ENCODE measurements at places on chromosomes 2 and 18. TPM values are rescaled to one million over a fixed set of nuclear protein-coding genes. Genes with fewer than 3 reads are reported as not detected.

POTEJ gene
- total RNA-seq: not detected

CCBE1 gene
- total RNA-seq: 60.9 TPM

CXCR4 gene
- total RNA-seq: under 0.01 TPM

IFIH1 gene
- total RNA-seq: 11.4 TPM

DNA sequence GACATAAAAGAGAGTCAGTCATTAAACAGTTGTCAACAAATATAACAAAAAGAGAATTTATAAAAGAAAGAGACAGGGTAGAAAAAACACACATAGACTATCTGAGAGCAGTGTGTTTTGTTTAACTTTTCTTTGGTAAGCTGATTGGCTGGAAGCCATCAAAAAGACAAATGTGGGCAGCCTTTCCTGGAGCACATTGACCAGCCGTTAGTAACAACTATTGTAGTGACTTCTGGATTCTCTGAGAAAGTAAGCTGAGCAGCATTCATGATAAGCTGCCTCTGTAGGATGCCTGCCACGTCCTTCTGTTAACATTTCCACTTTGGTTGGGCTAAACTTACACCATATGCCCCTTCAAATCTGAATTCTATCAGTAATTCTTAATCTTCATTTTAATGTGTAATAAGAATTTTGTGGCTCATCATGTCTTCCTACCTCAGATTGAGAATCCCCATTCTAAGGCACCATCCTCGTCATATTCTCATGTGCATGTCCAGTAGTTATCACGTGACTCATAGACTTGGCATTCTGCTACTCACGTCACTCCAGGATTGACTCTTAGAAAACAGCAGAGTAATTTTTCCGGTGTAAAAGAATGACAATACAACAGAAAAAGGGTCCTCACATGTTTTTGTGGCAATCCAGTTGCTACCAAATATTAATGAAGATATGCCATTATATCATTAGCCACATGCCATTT, 43.4 kb upstream of the DNAJC10 start:
- peak; percentile 83 for DNase-seq

DNA sequence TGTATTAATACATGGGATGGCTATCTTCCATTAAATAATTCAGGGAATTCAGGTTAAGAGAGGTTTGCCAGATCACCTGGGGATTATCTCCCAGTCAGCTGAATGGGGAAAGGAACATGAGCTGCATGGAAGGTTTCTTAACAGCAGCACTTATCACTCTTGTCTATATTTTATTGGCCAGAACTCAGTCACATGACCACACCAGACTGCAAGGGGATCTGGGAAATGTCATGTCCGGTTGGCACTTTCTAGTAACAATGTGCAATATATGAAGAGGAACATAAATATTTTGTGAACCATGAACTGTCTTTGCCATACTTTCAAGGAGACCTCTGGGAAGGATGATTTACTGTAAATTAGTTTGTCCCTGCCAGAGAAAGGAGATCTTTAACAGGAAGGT, 599.1 kb downstream of the SLC4A3 start:
- DNase-seq: no peak

DNA sequence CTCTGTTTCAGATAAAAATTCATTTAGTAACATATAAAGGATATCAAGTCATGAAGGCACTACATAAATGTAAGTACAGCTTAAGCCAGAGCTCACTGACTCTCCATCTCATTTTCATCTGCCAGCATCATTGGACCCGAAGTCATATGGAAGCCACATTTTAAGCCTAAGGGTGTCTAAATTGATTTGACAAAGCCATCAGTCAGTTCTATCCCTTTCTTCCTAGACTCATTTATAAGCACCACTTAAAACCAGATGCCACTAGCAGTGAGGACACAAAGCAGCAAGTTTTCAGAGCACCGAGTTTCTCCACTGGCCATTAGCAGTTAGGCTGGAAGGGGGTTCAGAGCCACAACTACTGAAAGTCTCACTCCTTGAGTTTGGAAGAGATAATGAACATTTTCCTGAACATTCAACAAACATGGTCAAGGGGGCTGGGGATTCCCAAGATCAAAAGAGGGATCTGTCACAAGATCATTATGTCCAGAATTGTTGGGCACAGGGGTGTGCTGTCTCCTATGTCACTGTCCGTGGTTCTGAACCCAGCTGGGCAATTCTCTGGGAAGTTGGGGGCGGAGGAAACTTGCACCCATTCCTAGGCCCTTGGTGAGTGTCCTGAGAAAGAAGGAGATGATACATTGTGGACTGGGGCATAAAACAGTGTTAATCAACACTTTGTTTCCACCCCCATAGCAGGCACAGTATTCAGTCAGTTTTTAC, 158.5 kb upstream of the LMAN1 start:
- peak; percentile 22 for DNase-seq

GRCh38 chr2:224816816-224817215, 100.7 kb upstream of the CCDC195 start:
- DNase-seq: peak; percentile 91

DNA sequence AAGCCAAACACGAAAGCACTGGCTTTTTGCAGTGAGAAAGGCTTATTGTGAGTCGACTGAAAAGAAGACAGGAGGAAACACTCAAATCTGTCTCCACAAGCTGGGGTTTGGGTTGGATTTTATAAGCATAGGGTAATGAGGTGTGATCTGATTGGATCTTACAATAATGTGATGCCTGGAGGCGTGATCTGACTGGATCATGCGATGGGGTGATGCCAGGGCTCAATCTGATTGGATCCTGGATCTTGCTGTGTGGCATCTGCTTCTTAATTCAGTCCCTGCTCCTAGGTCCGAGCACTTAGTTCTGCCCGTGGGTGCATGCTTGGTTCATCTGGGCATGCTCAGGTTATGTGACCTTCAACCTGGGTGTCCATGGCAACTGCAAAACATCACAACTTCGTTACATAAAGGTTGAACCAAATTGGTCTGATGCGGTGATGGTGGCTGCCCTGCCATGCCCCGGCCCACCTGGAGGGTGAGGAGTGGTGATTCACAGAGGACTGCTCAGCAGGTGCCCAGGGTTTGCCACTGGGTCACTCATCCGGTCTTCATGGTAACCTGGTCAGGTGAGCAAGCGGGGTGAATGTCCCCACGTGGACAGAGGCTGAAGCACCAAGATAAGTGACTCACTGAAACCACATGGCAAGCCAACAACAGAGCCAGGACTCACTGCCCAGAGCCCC, 111.0 kb downstream of the KCNF1 start:
- peak; percentile 9 for DNase-seq

- peak; percentile 48 for DNase-seq
Measured at GRCh38 chr2:162509288-162509968, 165.5 kb downstream of the GCA start.

GRCh38 chr2:182300608-182301007, 126.2 kb downstream of the PDE1A start:
- DNase-seq: peak; percentile 64

- no peak for DNase-seq
Measured at GRCh38 chr2:178860551-178860950, 53.3 kb upstream of the TTN start.
